ENCODE measurements at places on chromosomes 5 and 9.

DNA sequence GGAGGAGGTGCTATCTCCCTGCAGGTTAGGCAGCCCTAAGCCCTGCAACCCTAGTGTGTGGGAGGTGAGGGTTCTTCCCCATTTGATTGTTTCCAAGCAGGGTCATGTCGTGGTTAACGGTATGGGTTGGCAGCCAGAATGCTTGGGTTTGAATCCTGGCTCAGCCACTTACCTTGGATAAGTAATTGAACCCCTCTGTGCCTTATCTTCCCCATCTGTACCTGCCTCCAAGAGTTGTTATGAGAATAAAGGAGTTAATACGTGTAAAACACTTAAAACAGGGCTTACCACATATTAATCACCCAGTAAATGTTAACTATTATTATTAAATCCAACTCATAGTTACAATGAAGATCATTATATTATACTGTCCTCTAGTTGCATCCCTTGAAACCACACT lies 52.2 kb upstream of the SPATA31E1 start:
- no peak for DNase-seq

DNA sequence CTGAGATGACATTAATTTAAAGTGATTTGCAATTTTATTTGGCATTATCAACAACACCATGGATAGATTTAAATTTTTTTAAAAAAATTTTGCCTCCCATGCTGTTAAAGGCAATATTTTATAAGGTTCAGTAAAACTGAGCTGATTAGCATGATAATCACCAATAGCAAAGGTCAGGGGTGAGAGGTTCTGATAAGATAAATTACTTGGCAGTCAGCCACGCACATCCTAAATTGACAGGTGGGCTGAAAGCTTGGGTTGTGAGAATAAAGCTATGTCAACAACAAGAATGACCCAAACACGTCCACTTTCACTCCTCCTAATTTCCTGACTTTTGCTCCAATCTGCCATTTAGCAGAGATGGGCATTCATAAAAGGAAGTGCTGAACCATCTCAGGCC lies 127.1 kb downstream of the LHFPL2 start:
- DNase-seq = no peak

DNA sequence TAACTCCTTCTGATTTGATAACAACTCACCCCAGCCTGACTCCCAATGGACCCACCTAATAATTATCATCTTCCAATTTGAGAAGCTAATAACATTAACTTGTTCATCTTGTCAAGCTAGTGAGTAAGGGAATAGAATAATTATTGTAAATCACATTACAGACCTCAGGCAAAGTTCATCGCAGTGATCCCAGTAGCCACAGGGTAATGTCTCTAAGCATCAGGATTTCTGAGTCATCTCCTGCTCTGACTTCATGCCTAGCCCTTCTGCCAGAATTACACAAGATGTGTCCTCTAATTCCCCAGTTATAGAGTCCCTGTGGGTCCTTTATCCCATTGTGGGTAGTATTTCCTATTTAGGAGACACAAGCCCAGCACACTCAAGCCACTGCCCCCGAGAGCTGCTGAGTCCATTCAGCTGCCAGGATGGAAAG lies 365.7 kb downstream of the DEPDC1B start:
- DNase-seq = no peak

- DNase-seq = no peak
These were observed 76.2 kb upstream of the NEURL1B start for GRCh38 chr5:172564883-172565282.

DNA sequence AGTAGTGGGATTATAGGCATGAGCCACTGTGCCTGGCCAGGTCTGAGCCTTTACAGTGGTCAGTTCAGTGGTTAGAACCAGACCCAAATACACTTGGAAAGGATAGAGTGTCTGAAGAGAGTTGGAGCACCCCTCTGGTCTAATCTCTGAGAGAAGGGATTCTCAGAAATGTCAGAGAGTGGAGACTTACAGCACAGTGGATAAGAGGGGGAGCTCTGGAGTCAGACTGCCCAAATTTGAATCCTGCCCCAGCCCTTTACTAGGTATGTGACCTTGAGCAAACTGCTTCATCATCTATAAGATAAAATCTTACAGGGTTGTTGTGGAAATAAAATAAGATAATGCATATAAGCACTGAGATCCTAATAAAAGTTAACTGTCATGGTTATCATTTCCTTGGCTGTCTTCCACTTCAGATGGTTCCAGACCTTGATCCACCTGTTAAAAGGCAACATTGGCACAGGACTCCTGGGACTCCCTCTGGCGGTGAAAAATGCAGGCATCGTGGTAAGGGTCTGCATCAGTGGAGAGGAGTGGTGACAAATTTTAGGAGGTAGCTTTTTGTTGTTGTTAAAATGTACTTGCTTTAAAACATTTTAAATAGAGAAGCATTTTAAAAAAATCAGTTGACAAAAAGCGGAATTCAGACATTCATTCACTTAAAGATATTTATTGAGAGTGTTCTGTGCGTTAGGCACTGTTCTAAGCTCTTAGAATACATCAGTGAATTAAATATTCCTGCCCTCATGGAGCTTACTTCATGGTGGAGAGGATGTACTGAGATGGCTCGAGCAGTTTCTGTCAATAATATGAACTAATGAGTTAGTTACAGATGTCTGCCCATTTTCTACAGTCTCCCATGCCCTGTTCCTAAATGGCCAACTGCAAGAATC lies 16.0 kb downstream of the SLC36A1 start:
- no peak for DNase-seq

DNA sequence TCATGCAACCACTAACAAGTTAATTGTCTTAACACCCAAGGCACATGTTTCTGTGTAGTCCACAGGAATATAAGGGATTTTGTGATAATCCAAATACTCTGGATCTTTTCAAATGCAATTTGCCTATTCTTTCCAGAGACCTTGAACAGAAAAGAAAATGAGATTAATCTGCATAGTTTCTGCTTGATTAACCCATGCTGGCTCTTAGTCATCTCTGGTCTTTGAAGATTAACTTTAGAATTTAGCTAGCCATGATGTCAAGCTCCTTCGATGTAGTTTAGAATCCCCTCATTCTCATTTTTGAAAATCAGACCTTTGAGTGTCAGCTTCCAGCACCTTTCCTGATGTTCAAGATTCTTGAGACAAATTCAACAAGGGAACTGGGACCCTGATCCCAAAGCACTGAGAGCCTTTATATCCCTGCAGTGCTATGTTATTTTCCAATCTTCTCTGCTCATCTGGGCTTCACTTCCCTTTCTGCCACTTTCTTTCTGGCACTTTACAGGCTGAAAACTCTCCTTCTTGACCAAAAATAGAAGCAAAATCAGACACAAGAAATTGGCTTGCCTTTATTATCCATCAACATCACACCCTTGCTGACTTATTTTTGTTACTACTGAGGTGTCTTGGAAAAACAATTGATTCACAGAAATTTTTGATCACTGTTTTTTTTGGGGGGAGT lies 155.5 kb downstream of the PALM2AKAP2 start:
- no peak for DNase-seq

GRCh38 chr9:118990949-118991348 lies 378.3 kb downstream of the BRINP1 start:
- DNase-seq = no peak

GRCh38 chr9:114282507-114282906 lies 40.4 kb upstream of the ORM1 start:
- no peak for DNase-seq

DNA sequence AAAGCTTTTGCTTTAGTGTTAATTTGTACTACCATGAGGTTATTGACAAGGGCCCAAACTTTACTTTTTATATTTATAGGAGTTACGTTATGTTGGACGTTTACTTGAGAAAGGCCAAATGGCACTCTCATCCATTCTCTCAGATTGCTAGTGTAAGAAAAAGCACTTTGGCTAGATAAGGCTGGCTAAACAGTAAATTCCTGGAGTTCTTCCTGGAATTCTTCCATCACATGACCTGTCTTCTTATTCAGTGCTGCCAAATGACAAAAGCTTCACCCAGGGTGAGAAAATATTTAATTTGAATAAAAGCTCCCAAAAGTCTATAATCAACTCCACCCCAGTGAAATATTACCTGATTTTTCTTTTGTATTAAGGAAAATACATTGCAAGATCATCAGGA lies 1568.9 kb upstream of the ACO1 start:
- no peak for DNase-seq

GRCh38 chr9:13648676-13649075 lies 369.2 kb upstream of the MPDZ start:
- DNase-seq = no peak

DNA sequence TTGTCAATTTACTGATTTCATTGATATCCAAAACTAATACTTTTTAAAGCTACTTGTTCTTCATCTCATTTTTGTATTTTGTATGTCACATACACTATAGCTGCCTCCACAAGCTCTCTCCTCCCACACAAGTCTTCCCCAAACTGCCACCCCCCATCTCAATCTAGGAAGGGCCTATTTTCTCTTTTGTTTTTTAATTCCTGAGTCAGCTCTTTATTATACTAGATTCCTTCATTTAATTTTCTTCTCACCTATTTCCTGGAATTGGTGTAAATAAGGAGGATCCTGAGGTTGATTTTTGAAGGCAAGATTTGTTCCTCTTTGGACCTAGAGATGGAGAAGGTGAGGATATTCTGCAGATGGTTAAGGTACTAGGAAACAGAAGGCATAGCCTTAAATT lies 277.4 kb downstream of the GABRB2 start:
- DNase-seq = no peak

DNA sequence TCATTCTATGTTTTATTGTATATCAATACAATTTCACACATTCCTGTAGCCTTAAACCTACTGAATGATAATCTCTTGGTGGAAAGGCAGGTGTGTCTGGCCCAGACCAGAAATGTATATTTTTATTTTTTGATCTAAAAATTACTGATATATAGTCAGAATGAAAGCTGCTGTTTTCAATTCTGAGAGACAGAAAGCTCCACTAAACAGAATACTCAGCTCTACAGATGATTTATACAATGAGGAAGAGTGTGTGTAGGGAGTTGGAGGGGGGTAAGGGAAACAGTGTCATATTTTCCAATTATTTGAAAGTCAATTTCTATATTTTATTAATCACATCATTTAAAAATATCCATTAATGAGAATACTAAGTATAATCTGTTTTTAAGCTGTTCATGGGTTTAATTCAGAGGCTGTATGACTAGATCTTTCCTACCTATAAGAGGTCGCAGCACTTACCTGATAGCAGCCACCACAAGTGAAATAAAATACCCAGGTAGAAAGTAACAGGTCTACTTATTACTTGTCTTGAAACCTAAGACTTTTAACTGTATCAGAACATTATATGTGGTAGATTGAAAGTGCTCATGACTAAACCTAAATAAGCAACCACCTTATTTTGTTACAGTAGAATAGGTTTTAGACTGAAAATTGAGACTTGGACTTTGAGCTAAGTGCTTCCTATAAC lies 183.4 kb downstream of the TMC1 start:
- no peak for DNase-seq

- DNase-seq = no peak
These were observed 100.0 kb upstream of the NREP start for GRCh38 chr5:111856876-111857466.

DNA sequence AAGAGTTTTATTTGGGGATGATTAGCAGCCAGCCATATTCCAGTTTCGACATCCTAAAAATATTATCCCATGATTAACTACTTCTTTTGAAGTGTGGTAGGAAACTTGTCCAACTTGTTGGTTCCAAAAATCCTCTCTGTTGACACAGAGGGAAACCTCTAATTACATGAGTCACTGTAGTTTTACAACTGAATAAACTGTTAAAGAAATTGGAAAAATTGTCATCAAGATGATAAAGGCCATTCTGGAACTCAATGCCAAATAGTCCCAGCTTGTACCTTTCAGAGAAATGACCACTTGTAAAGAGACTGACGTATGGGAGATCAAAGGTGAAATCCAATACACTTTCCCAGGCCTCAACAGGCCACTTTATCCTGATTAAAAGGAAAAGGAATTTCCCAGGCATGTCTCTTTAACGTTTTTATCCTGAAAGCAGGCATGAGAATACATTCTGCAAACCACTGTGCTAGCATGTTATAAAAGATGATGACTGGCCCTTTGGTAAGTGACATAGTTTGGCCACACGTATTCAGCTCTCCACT lies 261.6 kb downstream of the GLIS3 start:
- DNase-seq = no peak

DNA sequence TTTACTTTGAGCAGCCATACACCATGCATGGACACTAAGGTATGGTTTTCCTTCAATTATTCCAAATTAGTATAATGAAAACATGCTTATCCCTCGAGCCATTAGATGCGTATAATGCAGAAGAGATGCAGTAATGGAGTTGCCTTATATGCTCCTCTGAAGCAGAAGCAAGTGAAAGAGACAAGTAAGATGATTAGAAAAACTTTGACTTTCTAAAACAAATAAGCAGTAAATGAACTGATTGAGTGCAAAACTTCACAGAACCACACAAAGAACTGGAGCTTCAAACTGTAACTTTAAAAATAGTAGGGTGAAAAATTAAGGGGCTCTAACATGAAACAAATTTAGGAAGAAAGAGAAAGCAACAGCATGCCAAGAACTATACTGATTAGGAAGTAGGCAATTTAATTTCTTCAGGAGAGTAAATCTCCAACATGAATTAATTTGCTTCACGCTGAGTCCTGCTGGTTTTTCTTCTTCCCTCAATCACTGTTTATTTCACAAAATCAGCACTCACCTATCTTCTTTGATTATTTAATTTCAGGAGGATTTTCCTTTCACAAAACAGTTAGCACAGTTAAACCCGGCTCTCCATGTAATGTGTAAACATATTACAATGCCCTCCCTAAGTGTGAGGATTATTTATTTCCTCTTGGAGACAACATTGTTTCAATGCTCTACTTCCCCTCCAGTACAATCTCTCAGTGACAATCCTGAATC lies 90.3 kb upstream of the PAM start:
- no peak for DNase-seq

- no peak for DNase-seq
These were observed 64.5 kb downstream of the TMEM161B start for GRCh38 chr5:88203981-88204750.

DNA sequence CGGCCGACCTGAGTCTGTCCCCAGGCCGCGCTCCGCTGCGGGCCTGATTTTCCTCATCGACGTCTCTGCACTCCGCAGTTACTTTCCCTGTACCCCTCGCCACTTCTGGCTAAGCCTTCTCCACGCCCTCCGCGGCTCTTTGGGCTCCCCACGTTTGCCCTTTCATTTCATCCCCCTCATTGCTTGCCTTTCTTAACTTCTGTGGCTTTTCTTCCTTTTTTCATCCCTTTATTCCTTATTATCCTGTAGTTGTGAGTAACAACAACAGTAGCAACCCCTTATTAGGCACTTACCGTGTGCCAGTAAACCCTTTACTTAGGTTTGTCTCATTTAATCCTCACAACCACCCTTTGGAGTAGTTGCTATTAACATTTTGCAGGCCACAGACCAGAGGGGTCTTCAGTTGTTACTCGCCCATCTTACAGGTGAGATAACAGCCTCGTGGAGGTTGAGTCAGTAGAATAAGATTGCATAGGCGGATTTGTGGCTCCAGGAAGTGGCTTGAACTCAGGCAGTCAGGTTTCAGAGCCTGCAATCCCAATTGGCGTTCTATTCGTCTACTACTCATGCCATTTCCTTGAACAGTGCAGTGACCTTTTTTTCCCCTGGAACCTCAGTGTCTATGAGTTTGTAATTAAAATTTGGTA lies 724 bp downstream of the TCERG1 start:
- DNase-seq = peak; percentile 1

- DNase-seq = no peak
These were observed 63.4 kb downstream of the ANKRD33B start for GRCh38 chr5:10627160-10627701.

GRCh38 chr9:134968011-134968822 lies 50.5 kb upstream of the FCN1 start:
- DNase-seq = peak; percentile 53

GRCh38 chr9:12790883-12791282 lies 16.1 kb downstream of the LURAP1L start:
- no peak for DNase-seq
